Breast epithelium (tissue), 4 donors: ENCODE measurements at places on chromosomes 2 and 18.

GRCh38 chr2:169507698-169508097, 1.8 kb upstream of the KLHL41 start:
- DNase-seq: no peak

- no peak for DNase-seq
Observed at GRCh38 chr2:233686928-233687327, 5.2 kb downstream of the UGT1A7 start.

GRCh38 chr2:25491966-25492532, 150.3 kb upstream of the DNMT3A start:
- no peak for DNase-seq

GRCh38 chr2:126885751-126886210, 12.9 kb upstream of the TEX51 start:
- DNase-seq: no peak

GRCh38 chr18:69956057-69956456, 8.4 kb upstream of the CD226 start:
- no peak for DNase-seq

DNA sequence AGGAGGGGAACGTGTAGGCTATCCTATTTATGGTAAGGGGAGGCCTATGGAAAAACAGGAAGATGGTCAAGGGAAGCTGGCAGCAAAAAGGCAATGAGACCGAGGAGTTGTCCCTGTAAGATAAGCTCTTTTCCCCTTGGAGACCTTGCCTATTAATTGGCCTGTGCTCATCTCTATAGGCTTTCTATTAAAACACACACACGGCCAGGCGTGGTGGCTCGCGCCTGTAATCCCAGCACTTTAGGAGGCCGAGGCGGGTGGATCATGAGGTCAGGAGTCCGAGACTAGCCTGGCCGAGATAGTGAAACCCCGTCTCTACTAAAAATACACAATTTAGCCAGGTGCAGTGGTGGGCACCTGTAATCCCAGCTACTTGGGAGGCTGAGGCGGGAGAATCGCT, 32.1 kb downstream of the EPAS1 start:
- DNase-seq: no peak

- no peak for DNase-seq
Observed at GRCh38 chr2:9208875-9209274, 2.3 kb downstream of the ASAP2 start.

DNA sequence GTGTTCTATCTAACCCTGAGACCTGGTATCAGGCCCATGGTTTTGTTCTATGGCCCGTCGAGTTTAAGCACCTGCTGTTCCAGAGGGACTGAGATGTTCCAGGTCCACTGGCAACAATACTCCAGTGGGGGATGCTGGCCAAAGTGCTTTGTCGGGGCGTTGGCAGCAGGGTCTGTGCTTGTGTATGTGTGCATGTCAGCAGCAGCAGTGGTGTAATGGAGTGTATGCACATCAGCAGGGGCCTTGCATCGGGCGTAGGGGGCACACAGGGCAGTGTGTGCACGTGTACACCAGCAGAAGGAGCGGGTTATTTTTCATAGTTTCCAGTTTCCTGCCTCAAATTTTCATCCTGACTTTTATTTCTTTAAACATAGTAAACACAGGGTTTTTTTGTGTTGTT, 37.8 kb upstream of the THUMPD2 start:
- no peak for DNase-seq

DNA sequence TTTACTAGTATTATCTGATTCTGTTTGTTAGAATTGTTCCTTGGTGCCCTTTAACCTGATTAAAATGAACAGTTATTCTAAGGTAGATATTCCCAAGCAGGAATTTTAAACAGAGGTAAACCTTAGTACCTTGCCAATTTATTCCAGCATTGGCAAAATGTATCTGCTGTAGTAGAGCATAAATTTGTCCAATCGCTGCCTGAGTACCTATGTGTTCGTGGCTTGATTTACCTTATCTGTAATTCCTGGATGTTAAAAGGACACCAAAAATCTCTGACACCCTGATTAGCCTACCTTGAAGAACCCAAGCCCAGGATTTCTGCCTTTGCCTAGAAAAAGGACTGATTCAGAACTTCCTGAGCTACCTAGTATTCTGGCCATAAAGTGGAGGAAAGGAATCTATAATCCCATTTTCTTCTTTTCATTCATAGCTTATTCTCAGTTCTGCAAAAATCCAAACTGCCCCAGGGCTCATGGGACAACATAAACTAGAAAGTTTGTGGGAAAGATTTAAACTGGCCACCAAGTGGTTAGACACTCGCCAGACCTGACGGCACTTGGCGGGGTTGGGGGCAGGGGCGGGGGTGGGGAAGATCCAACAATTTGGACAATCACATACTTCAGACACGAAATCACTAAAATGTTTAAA, 16.2 kb upstream of the ZCCHC2 start:
- no peak for DNase-seq

GRCh38 chr2:12965540-12966269, 249.0 kb downstream of the TRIB2 start:
- no peak for DNase-seq

DNA sequence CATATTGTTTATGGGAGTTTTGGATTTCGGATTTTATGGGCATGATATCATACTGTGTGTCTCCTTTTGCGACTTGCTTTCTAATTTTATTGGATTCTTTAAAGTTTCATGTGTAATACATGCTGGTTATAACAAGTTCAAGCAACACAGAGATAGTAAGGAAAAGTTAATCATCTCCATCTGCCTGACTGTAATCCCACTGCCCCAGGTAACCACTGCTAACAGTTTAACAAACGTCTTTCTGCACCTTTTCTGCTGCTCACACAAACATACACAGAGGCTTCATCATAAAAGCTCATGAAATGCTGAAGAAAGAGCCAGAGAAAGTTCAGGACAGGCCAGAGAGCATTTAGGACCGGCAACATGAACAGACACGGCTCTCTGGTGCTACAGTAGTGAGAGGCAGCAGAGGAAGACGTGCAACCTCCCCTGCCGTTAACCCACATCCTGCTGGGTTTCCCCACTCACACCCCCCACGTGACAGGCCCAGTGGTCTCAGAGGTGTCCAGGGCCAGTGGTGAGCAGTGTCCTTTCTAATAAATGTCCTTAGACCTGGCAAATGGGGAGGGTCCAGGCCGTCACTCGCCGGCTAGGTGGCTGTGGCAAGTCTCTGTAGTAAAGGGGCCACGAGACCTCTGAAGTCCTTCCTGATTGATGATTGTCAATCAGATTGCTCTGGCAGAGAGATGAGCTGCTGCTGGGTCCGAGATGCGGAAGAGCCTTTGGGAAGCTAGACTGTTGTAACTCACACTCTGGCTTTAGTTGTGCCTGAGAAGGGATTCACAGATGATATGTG, 43.0 kb upstream of the SLC1A4 start:
- no peak for DNase-seq

GRCh38 chr18:68660354-68661183, 54.3 kb downstream of the TMX3 start:
- DNase-seq: no peak

DNA sequence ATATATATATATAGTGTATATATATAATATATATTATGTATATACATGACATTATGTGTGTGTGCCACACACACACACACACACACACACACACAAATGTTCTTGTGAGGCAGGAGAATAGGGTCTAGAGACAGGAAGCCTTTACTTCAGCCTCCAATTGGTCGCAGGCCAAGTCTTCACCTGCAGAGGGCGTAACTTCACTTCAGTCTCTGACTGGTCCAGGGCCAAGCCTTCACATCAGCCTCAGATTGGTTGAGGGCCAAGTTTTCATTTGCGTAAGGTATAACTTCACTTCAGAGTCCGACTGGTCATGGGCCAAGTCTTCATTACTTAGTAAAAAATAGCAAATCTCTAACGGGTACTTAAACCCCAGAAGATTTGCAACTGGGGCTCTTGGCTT, 13.2 kb upstream of the SS18 start:
- no peak for DNase-seq

DNA sequence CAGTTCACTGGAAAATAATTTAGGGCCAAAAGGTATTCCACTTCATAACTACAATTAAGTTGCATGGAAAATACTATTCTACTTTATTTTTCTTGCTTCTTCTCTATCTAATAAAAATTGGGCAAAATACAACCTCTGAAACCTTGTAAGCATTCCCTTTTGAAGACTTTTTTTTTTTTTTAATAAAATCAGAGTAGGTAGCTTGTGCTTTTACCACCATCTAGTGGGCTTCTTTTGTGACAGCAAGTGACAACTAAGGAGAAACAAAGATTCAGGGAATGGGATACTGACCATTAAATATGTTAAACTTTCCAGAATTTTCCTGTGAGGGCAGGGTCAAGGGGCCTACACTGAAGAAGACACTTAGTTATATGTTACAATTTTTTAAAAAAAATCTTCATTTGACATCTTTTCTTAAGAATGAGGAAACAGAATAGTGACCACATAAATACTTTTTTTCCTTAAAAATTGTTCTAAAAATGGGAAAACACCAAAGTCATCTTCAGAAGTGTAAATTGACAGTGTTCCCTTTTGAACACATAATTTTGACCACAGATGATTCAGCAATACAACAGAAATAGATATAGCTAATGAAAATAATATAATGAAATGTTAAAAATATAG, 1183.2 kb upstream of the ACVR2A start:
- no peak for DNase-seq
